ENCODE measurements at places on chromosomes 7 and 10.

- no peak for DNase-seq
Measured at GRCh38 chr7:156119771-156120170, 307.5 kb upstream of the SHH start.

- no peak for DNase-seq
Measured at GRCh38 chr10:31526178-31526577, 207.2 kb downstream of the ZEB1 start.

- DNase-seq, result no peak
Measured at GRCh38 chr7:136654406-136654805, 214.0 kb upstream of the CHRM2 start.

- DNase-seq, result peak; percentile 82
Measured at GRCh38 chr10:31759124-31759798, 169.4 kb downstream of the ARHGAP12 start.

DNA sequence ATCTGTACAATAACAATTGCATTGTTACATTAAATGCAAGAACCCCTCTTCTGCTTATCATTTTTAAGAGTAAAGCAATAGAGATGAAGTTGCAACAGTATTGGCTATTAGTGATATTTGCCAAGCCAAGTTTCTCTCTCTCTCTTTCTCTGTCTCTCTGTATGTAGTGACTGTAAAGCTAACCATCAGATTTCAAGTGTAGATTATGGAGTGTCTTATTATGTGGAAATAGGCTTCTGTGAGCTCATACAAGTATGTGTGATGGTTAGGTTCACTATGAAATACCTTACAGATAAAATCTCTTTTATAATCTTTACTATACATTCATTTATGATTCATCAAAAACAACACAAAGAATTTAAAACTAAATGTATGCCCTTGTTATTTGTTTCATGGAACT, 28.6 kb upstream of the NRP1 start:
- DNase-seq, result no peak

- DNase-seq, result no peak
Measured at GRCh38 chr10:70856454-70856853, 31.9 kb downstream of the PCBD1 start.

GRCh38 chr7:148253629-148254028, 336.9 kb upstream of the C7orf33 start:
- no peak for DNase-seq

- DNase-seq, result no peak
Measured at GRCh38 chr7:23017309-23017708, 3.4 kb upstream of the HYCC1 start.

GRCh38 chr10:74750848-74751274, 75.5 kb upstream of the KAT6B start:
- DNase-seq, result no peak

GRCh38 chr7:47582764-47583738, 1.1 kb upstream of the TNS3 start:
- no peak for DNase-seq

DNA sequence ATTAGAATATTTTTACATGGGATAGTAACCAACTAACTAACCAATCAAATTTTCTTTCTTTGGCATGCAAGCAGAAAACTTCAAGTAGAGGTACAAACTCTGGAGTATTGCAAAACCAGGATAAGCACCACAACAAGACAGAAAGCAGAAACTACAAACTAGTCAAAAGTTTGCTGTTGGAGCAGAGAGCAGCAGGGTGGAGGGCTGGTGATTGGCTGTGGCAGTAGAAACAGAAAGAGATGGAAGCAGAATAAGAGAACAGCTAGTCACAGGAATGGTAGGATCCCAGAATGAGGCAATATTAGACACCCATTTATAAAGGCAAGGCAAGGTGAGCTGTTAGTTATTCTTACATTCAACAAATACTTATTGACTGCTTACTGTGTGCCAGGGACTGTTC, 6.8 kb upstream of the MACC1 start:
- DNase-seq, result no peak

- DNase-seq, result no peak
Measured at GRCh38 chr7:74612015-74612829, 45.3 kb upstream of the GTF2I start.

All from hepatocyte (in vitro differentiated cells).